LoVo (cell line): ENCODE measurements at places on chromosomes 12 and 14.

GRCh38 chr12:11758087-11758486 lies 108.6 kb downstream of the ETV6 start:
- DNase-seq: no peak

- no peak for DNase-seq
Observed at GRCh38 chr12:47022296-47022695, 57.1 kb upstream of the PCED1B start.

DNA sequence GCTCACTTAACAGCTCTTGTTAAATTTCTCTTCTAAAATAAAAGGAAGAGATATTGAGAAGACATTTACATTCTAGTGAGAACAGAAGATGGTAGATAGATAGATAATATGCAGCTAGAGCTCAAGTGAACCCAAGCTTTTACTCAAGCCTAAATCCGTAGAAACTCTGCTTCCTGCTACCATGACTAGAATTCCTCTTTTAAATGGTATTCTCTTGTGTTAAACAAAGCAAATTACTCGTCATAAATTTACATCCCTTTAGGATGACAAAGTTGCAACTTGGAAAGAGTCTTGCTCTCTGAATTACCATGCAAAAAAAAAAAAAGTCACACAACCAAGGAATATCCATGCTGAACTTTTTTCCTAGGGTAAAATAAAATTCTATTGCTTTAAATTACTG lies 160.7 kb upstream of the LRFN5 start:
- no peak for DNase-seq

- DNase-seq: no peak
Observed at GRCh38 chr14:105881021-105881930, 354.9 kb downstream of the TMEM121 start.

GRCh38 chr12:52508211-52508610 lies 12.0 kb downstream of the KRT5 start:
- no peak for DNase-seq

GRCh38 chr12:52682381-52682660 lies 2.1 kb upstream of the KRT1 start:
- no peak for DNase-seq

- no peak for DNase-seq
Observed at GRCh38 chr12:120855823-120856588, 48.2 kb downstream of the SPPL3 start.

DNA sequence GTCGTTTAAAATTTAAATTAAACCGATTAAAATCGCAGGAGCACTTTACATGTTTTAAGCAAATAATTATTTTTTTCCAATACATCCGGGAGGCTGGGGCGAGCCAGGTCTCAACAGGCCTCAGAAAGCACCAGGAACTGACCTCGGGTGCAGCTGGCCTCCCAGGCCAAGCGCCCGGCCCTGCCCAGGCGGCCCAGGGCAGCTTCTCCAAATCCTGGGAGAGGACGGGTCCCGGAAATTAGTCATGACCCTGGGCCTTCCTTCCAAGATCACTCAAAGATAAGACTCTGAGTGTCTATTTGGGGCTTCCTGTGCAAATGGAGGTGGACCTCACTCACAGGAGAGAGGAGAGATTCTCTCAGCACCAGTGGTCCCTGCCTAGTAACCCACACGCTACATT lies 177.1 kb downstream of the BCL11B start:
- no peak for DNase-seq

- DNase-seq: no peak
Observed at GRCh38 chr14:97838986-97839385, 1041.8 kb downstream of the VRK1 start.

DNA sequence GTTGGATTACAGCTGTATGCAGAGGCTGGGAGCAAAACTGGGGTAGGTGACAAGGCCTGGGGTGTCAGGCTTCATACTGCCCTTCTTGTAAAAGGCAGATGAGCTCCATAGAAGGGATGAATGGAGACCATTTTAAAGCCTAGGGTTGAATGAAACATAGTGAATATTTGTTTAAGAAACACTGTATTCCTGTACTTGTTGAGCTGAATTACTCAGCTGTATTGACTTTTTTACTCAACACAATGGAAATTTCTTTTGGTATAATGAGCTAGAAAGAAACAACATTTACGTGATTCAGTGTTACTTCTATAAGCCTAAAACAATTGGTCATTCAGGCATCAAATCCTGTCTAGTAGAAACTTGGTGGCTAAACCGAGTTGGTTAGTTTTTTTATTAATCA lies 14.1 kb downstream of the ATP6V0A2 start:
- no peak for DNase-seq
